Lower leg skin (tissue), 4 donors: ENCODE measurements at places on chromosomes 1 and 21. TPM values are rescaled to one million over a fixed set of nuclear protein-coding genes. Genes with fewer than 3 reads are reported as not detected.

The C1orf232 gene
- not detected for total RNA-seq

The TNNT2 gene
- total RNA-seq = 28.3 TPM

The GIPC2 gene
- total RNA-seq = 3.0 TPM

The EFNA3 gene
- 150 TPM for total RNA-seq

The COL16A1 gene
- total RNA-seq = 128 TPM

The CD1D gene
- 0.12 TPM for total RNA-seq

The FBXO44 gene
- 25.7 TPM for total RNA-seq

The DYNLT4 gene
- total RNA-seq = not detected

The RPAP2 gene
- 14.5 TPM for total RNA-seq

The COL6A1 gene
- total RNA-seq = 103 TPM

The CRP gene
- total RNA-seq = 0.52 TPM

The GJA9 gene
- 0.22 TPM for total RNA-seq

The KIF17 gene
- total RNA-seq = 1.2 TPM

The PLCH2 gene
- 170 TPM for total RNA-seq

The WDR26 gene
- total RNA-seq = 120 TPM

The MASP2 gene
- not detected for total RNA-seq

The PTGER3 gene
- total RNA-seq = 143 TPM

The ANKRD65 gene
- total RNA-seq = 4.7 TPM

The VTCN1 gene
- 0.38 TPM for total RNA-seq

The TLR5 gene
- 1.6 TPM for total RNA-seq

The ETS2 gene
- 154 TPM for total RNA-seq

The CD84 gene
- total RNA-seq = 3.9 TPM

The IFI44 gene
- 4.4 TPM for total RNA-seq

The CBR3 gene
- 45.9 TPM for total RNA-seq

The EIF2D gene
- 57.3 TPM for total RNA-seq

The AVPR1B gene
- not detected for total RNA-seq

The SLC45A3 gene
- total RNA-seq = 2.1 TPM

The CYP4X1 gene
- total RNA-seq = 14.8 TPM

The CR2 gene
- 0.07 TPM for total RNA-seq

The RAB7B gene
- total RNA-seq = 37.2 TPM

The XCL1 gene
- total RNA-seq = not detected

The RHCE gene
- total RNA-seq = 0.61 TPM
